Adrenal gland (tissue), 19 donors: ENCODE measurements at places on chromosomes 13 and 19. TPM values are rescaled to one million over a fixed set of nuclear protein-coding genes. Genes with fewer than 3 reads are reported as not detected.

DNA sequence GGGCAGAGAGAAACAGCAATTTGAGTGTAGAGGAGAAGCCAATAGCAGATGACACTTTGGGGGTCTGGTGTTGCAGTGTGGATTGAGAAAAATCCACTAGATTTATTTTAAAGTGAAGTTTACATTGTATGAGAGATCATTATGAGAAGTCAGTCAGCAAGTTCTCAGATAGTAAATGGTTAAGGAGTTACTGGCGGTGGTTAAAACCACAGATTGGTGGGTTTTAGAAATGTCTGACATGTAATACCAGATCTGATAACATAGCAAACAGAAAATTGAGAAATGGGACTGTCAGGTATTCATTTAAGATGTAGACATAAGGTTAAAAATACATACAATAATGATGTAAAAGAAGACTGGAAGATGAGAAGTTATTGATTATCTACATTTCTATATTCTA is 7.2 kb downstream of the ABHD13 start:
- no peaks in the 10 kb centered on the region for H3K36me3 ChIP-seq
- H3K27me3 ChIP-seq = no peaks in the 10 kb centered on the region
- DNase-seq = no peak

- no peak overlapping the region for H3K27ac ChIP-seq
- no peaks in the 10 kb centered on the region for H3K36me3 ChIP-seq
- H3K4me3 ChIP-seq = no peak overlapping the region
- no peak for DNase-seq
- H3K4me1 ChIP-seq = no peaks in the 10 kb centered on the region
These were observed 273.4 kb downstream of the NHLRC3 start for GRCh38 chr13:39311619-39312018.

DNA sequence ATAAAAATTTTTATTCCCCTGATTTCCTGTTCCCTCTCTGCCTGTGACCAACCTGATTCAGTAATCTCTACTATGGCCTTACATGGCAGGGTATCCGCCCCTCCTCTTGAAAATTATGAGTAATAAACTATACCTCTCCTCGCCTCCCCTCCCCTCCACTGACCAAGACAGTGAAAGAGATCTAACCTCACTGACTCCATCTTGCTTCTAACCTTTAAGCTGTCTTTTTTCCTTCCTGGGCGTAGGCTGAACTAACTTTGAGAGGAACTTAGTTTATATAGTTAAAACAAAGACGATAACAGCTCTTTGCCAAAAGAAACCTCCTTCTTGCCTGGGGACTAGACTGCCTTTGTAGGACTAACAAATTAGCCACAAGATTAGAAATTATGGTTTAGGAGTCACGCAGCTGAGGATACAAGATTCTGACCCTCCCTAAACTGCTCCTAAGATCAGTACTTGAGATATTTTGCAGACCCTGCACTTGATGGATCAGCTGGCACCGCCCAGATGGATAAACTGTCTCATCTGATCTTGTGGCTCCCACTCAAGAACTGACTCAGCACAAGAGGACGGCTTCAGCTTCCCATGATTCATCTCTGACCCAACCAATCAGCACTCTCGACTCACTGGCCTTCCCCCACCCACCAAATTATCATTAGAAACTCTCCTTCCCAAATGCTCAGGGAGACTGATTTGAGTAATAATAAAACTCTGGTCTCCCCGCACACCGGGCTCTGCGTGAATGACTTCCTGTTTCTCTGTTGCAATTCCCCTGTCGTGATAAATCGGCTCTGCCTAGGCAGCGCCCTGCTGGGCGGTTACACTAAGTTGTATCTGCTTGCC is 187.1 kb downstream of the TDRD3 start:
- H3K4me1 ChIP-seq = no peaks in the 10 kb centered on the region
- H3K36me3 ChIP-seq = no peaks in the 10 kb centered on the region
- no peak overlapping the region for H3K27ac ChIP-seq
- H3K4me3 ChIP-seq = no peak overlapping the region
- no peak for DNase-seq

DNA sequence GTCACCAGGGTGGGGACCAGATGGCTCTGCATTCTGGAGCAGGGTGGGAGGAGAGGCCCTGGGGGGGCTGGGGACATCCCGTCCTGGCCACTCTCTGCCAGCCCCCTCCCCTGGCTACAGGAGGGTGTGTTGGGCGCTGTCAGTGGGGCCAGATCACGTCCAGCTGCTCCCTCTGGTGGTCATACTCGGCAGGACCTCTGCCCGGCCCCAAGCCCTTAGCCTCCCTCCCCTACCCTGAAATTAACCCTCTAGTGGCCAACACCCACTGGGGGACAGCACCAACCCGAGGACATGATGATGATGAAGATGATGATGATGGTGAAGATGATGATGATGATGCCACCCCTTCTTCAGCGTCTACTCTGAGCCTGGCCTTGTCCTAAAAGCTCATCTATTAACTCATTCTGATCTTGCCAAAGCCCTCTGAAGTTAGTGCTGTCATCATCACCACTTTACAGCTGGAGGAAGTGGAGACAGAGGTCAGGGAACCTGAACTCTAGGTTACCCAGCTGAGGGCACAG is 590 bp upstream of the LGI4 start:
- H3K27me3 ChIP-seq = no peaks in the 10 kb centered on the region
- H3K27ac ChIP-seq = no peak overlapping the region
- no peak overlapping the region for H3K4me3 ChIP-seq
- H3K4me1 ChIP-seq = no peaks in the 10 kb centered on the region

Gene ZNF223
- total RNA-seq = 5.4 TPM

DNA sequence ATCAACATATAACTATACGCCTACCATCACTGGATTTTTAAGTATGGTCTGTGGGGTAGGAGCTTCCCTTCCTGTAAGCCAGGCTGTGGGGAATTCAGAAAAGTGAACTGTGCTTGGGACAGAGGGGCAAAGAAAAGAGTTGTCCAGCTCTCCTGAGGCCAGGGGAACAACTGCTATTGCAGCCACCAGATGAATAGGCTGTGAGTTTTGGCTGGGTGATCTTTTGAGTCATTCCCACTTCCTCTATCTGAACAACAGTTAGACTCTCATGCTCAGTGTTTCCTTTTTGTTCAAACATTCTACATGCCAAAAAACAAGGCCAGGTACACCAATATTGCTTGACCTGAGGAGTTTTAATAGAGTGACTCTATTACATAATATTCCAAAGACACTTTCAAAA is 426.2 kb upstream of the DACH1 start:
- H3K4me3 ChIP-seq = no peak overlapping the region
- peaks cover 6% of the 10 kb centered on the region for H3K4me1 ChIP-seq
- no peak overlapping the region for H3K27ac ChIP-seq
- H3K36me3 ChIP-seq = no peaks in the 10 kb centered on the region

- H3K4me1 ChIP-seq = no peaks in the 10 kb centered on the region
- H3K36me3 ChIP-seq = no peaks in the 10 kb centered on the region
- H3K27ac ChIP-seq = no peak overlapping the region
These were observed 813.4 kb downstream of the SLITRK6 start for GRCh38 chr13:84985860-84986259.

DNA sequence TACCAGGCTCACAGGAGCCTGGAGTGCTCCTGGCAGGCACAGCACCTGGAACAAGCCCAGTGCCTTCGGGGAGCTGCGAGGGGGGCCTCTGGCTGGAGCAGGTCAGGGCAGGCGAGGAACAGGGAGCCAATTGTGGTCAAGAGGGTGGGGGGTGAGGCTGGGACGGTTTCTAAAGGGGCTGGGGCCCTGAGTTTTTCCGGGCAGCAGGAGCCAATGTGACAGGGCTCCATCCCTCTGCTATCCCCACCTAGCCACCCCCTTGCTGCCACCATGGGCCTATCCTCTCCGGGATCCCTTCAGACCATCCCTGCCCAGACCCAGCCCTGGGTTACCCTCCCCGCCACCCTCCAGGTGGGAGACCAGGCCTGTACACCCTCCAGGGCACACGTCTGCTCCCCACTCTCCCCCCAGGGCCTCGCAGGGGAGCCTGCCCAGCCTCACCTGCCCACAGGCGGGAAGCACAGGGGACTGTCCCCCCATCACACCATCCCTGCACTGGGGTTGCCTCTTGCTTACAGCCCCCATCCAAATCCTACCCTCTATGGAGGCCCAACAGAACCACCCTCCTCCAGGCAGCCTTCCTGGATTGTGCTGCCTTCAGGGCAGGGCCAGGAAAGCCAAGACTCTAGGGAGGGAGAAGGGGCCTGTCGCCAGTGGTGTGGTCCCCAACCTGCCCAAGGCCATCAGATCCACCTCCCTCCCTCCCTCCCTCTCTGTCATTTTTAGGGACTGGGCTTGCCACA is 121.0 kb downstream of the URI1 start:
- H3K4me1 ChIP-seq = no peaks in the 10 kb centered on the region
- no peak overlapping the region for H3K4me3 ChIP-seq
- DNase-seq = no peak
- H3K27me3 ChIP-seq = no peaks in the 10 kb centered on the region

Gene GNG7
- 11.7 TPM for total RNA-seq

Gene LRRC63
- total RNA-seq = 0.26 TPM

Gene S1PR2
- 6.2 TPM for total RNA-seq

Gene KRTDAP
- total RNA-seq = not detected

GRCh38 chr19:51735759-51736449 is 12.1 kb upstream of the HAS1 start:
- peak; percentile 69 for DNase-seq
- no peaks in the 10 kb centered on the region for H3K36me3 ChIP-seq
- no peak overlapping the region for H3K27ac ChIP-seq
- no peaks in the 10 kb centered on the region for H3K4me1 ChIP-seq

DNA sequence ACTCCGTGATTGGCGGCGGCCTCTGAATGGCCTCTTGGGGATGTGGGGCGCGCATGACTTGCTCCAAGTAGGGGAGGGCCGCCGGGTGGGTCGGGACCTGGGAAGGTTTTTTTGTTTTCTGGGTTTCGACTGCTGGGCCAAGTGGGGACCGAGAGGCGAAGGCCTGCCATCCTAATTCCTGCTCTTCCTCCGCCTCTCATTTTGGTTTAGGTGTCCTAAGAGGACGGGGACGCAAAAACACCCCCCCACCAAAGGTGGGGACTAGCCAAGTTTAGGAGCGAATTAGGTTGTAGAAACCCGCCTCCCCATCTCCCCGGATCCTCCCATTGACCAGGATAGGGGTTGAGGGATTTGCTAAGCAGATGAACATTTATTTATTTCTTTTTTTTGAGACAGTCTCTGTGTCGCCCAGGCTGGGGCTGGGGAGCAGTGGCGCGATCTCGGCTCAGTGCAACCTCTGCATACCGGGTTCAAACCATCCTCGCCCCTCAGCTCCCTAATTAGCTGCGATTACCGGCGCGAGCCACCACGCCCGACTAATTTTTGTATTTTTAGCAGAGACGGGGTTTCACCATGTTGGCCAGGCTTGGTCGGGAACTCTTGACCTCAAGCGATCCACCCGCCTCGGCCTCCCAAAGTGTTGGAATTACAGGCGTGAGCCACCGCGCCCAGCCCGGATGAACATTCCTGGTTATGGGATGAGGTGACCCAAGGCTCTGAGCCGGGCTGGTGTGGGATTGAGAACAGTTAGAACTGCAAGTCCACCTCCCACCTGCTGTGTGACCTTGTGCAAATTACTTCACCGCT is 838 bp downstream of the PPP2R1A start:
- H3K4me3 ChIP-seq = peak overlapping the region; percentile 99
- peak; percentile 81 for DNase-seq
- H3K27ac ChIP-seq = peak overlapping the region; percentile 99
- H3K4me1 ChIP-seq = peaks cover 57% of the 10 kb centered on the region
- H3K27me3 ChIP-seq = no peaks in the 10 kb centered on the region

Gene RUBCNL
- 2.8 TPM for total RNA-seq

DNA sequence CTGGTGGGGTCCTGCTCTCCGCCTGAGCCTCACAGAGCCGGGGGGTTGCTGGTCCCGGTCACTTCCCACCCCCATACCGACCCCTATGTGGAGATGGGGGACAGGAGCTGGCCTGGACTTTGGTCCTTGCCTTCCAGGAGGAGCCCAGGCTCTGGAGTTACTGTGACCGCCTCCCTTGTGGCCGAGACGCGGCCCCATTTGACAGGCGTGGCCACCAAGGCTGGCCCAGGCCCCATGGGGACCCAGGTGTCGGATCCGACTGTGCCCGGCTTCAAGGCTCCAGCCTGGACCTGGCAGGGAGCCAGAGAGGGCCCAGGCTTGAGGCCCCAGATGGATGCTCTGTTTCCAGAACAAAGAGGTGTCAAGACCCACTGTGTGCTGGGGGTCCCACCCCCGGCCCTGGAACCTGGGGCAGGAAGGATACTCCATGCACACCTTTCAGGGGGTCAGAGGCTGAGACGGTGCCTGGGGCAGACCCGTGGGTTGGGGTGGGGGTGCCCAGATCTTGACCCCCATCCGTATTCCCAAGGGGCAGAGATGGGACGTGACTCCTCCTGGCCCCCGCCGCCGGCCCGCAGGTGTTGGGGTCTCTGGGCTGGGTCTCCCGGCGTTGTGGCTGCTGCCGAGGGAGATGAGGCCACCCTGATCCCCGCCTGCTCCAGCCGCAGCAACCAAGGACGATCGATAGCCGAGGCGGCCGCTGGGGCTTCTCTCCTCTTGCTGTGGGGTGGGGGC is 47.8 kb upstream of the TCF3 start:
- no peak overlapping the region for H3K4me3 ChIP-seq
- H3K4me1 ChIP-seq = no peaks in the 10 kb centered on the region

Gene SOX1
- not detected for total RNA-seq

Gene SBSN
- not detected for total RNA-seq

Gene NLRP12
- total RNA-seq = 0.17 TPM

- H3K4me1 ChIP-seq = no peaks in the 10 kb centered on the region
- no peak for DNase-seq
- H3K27ac ChIP-seq = no peak overlapping the region
- H3K36me3 ChIP-seq = no peaks in the 10 kb centered on the region
- no peak overlapping the region for H3K4me3 ChIP-seq
These were observed 184.2 kb downstream of the OXGR1 start for GRCh38 chr13:96810104-96810503.

- H3K4me1 ChIP-seq = peaks cover 7% of the 10 kb centered on the region
- H3K27me3 ChIP-seq = peaks cover 12% of the 10 kb centered on the region
- H3K36me3 ChIP-seq = no peaks in the 10 kb centered on the region
- H3K4me3 ChIP-seq = no peak overlapping the region
These were observed 15.2 kb upstream of the ERCC2 start for GRCh38 chr19:45385392-45386221.

GRCh38 chr19:38294090-38294489 is 10.0 kb upstream of the C19orf33 start:
- DNase-seq = no peak
- no peaks in the 10 kb centered on the region for H3K27me3 ChIP-seq
- no peak overlapping the region for H3K27ac ChIP-seq

Gene CCDC70
- not detected for total RNA-seq
